ENCODE measurements at places on chromosomes 16 and 17. TPM values are rescaled to one million over a fixed set of nuclear protein-coding genes. Genes with fewer than 3 reads are reported as not detected.

C16orf90 gene
- total RNA-seq: not detected

MYCBPAP gene
- 1.3 TPM for total RNA-seq

GRCh38 chr16:77986011-77986740 is 36.2 kb upstream of the CLEC3A start:
- H3K27ac ChIP-seq: no peak overlapping the region
- DNase-seq: no peak

DNA sequence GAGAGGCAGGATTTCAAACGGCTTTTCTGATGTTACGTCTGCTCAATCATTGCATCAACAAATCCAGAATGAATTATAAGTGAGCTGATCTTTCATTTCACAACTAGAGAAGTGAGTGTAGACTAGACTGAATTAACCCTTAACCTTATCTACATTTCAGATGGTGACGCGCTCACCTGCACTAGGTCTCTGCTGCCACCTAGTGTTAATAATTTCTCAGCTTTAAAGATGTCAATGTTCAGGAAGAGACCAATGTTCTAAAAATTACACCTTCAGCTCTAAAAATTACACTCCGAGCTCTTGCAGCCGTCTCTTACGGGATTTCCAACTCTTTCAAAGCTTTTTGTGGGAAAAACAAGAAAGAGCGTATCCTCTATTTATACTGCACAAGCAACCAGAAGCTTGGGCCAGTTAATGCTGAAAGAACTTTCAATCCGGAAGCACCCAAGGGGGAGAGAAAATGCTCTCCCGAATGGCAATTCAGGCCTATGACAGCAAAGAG is 88.2 kb upstream of the FA2H start:
- H3K27me3 ChIP-seq: no peaks in the 10 kb centered on the region
- no peaks in the 10 kb centered on the region for H3K4me1 ChIP-seq
- no peaks in the 10 kb centered on the region for H3K36me3 ChIP-seq
- no peak overlapping the region for H3K4me3 ChIP-seq
- no peak for DNase-seq
- no peak overlapping the region for H3K27ac ChIP-seq

GRCh38 chr16:31390504-31391041 is 2.6 kb upstream of the ITGAD start:
- H3K27me3 ChIP-seq: no peaks in the 10 kb centered on the region
- H3K36me3 ChIP-seq: no peaks in the 10 kb centered on the region
- no peak overlapping the region for H3K27ac ChIP-seq
- no peak overlapping the region for H3K4me3 ChIP-seq
- H3K4me1 ChIP-seq: no peaks in the 10 kb centered on the region
- DNase-seq: no peak

DNA sequence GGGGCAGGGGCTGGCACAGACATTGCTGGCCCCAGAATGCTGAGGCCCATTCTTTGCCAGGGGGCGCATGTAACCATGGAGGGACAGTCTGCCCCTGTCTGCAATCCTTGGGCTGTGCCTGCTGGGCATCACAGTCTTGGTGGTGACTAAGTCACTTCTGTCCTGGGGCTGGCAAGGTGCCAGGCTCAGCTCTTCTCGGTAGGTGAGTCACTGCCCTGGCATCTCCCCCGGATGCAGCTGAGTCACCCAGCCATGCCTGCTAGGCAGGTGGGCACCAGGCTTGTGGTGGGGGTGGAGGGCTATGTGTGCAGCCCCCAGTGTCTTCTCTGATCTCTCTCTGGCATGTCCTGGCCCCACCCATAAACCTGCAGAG is 5.6 kb downstream of the RARA start:
- H3K27ac ChIP-seq: peak overlapping the region; percentile 97
- H3K36me3 ChIP-seq: no peaks in the 10 kb centered on the region
- H3K4me3 ChIP-seq: no peak overlapping the region
- H3K27me3 ChIP-seq: no peaks in the 10 kb centered on the region
- H3K4me1 ChIP-seq: peaks cover 38% of the 10 kb centered on the region

DNA sequence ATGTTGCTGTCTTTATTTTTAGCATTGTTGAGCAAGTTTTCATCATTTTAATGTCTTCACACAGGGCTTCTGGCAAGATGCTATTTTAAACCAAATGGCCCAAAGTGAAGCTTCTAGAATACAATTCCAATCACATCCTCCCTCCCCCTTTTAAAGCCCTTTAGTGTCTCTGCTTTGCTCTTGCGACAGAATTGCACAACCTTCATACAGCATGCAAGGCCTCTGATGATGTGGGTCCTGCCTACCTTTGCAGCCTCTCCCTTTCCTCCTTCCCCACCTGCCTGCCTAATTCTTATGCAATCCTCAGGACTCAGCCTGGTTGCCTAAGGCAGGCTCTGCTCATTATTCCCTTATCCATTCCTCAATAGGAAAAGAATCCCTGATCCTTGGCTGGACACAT is 381.7 kb downstream of the SLC39A11 start:
- H3K4me3 ChIP-seq: no peak overlapping the region
- no peak for DNase-seq
- no peaks in the 10 kb centered on the region for H3K4me1 ChIP-seq
- H3K27me3 ChIP-seq: no peaks in the 10 kb centered on the region
- H3K27ac ChIP-seq: no peak overlapping the region
- no peaks in the 10 kb centered on the region for H3K36me3 ChIP-seq

- H3K27me3 ChIP-seq: no peaks in the 10 kb centered on the region
- H3K4me1 ChIP-seq: peaks cover 11% of the 10 kb centered on the region
- no peak overlapping the region for H3K27ac ChIP-seq
- DNase-seq: no peak
Observed at GRCh38 chr17:31533546-31534155, 142.2 kb downstream of the RAB11FIP4 start.

SPATA32 gene
- total RNA-seq: 0.44 TPM

KRT25 gene
- total RNA-seq: not detected

TEFM gene
- total RNA-seq: 5.1 TPM

AIPL1 gene
- not detected for total RNA-seq

MEIOC gene
- total RNA-seq: not detected

GRCh38 chr17:65417406-65418221 is 143.8 kb downstream of the AXIN2 start:
- no peaks in the 10 kb centered on the region for H3K4me1 ChIP-seq
- no peaks in the 10 kb centered on the region for H3K36me3 ChIP-seq
- no peak overlapping the region for H3K27ac ChIP-seq

DNA sequence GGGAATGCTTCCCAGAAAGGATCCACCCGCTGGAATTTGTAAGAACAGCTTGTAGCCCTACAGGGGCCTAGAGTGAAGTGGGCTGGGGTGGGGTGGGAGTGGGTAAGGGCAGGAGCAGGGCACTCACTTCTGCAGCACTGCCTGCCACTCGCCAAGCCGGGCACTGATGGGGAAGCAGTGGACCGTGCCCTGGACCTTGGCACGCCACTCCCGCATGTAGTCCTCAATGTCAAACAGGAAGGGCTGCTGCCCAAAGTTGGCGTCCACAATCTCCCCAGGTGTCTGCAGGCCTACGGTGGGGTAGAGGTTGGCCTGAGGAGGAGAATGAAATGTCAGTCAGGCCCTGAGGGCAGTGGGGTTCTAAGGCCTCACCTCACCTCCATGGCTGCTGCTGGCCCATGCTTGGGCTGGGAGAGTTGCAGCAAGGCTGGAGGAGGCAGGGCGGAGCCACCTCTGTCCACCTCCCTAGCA is 15.7 kb upstream of the GFOD2 start:
- no peaks in the 10 kb centered on the region for H3K36me3 ChIP-seq
- H3K4me3 ChIP-seq: no peak overlapping the region
- H3K4me1 ChIP-seq: no peaks in the 10 kb centered on the region
- H3K27ac ChIP-seq: no peak overlapping the region
- H3K27me3 ChIP-seq: no peaks in the 10 kb centered on the region
- DNase-seq: no peak

RAMP2 gene
- total RNA-seq: 17.9 TPM

GRCh38 chr17:45718791-45719190 is 65.3 kb upstream of the CRHR1 start:
- H3K27me3 ChIP-seq: no peaks in the 10 kb centered on the region
- H3K4me1 ChIP-seq: no peaks in the 10 kb centered on the region
- no peak overlapping the region for H3K27ac ChIP-seq
- no peak overlapping the region for H3K4me3 ChIP-seq
- no peak for DNase-seq

HMOX2 gene
- total RNA-seq: 53.6 TPM

- no peak overlapping the region for H3K4me3 ChIP-seq
- H3K27ac ChIP-seq: no peak overlapping the region
- no peaks in the 10 kb centered on the region for H3K36me3 ChIP-seq
- H3K27me3 ChIP-seq: no peaks in the 10 kb centered on the region
Observed at GRCh38 chr17:42392692-42393415, 4.6 kb upstream of the STAT3 start.

GRCh38 chr17:66032082-66032712 is 159.7 kb downstream of the CEP112 start:
- H3K27ac ChIP-seq: no peak overlapping the region
- DNase-seq: no peak

- no peaks in the 10 kb centered on the region for H3K36me3 ChIP-seq
- no peak overlapping the region for H3K4me3 ChIP-seq
- no peak overlapping the region for H3K27ac ChIP-seq
Observed at GRCh38 chr16:2717383-2718263, 2.4 kb downstream of the PRSS27 start.

DNA sequence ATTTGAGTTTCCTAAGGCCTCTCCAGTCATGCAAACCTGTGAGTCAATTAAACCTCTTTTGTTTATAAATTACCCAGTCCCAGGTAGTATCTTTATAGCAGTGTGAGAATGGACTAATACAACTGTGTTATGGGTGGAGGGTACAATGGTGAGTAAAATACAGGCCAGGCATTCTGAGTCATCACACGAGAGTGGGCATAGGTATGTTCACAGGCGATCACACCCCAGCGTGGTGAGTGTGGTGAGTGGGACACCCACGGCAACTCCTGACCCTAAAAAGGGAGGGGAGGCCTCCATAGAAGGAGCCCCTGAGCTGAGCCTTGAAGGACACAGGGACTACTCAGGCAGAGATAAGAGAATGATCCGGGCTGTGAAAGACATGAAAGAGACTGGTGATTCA is 22.6 kb upstream of the MAPT start:
- no peak for DNase-seq
- no peak overlapping the region for H3K27ac ChIP-seq
- H3K4me1 ChIP-seq: no peaks in the 10 kb centered on the region
- no peak overlapping the region for H3K4me3 ChIP-seq
- H3K27me3 ChIP-seq: peaks cover 3% of the 10 kb centered on the region
- H3K36me3 ChIP-seq: no peaks in the 10 kb centered on the region

NPIPB13 gene
- 14.0 TPM for total RNA-seq

GRCh38 chr17:35895636-35896587 is 15.8 kb upstream of the CCL5 start:
- H3K27ac ChIP-seq: no peak overlapping the region
- H3K4me3 ChIP-seq: no peak overlapping the region
- no peaks in the 10 kb centered on the region for H3K27me3 ChIP-seq
- no peak for DNase-seq
- no peaks in the 10 kb centered on the region for H3K36me3 ChIP-seq

DNA sequence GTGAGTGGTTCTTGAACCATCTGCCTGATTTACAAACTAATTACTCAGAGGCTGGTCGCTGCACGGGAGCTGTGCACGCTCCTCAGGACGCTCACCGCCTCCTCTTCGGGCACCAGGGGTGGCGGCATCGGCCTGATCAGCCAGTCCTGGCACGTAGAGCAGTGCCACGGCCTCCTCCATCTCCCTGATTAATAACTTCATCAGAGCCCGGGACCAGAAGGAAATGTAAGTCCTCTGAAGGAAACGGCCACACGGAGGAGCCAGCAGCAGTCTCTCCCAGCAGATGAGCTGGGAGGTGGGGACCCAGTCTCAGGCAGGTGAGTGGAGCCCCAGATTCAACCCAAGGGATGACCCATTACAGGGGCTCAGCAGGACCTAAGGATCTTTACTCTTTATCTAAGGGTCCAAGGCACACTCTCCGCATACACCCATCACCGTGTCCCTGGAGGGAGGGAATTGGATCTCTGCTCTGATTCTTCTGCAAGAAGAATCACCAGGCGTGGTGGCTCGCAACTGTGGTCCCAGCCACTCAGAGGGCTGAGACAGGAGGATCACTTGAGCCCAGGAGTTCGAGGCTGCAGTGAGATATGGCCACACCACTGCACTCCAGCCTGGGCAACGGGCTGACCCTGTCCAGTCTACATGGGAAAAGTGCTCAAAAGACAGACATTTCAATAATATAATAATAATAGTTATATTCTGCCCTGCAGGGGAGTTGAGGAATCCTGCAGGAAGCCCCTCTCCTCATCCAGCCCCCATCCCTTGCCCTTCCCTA is 366.5 kb downstream of the SEC14L1 start:
- no peak for DNase-seq
- no peaks in the 10 kb centered on the region for H3K4me1 ChIP-seq
- no peak overlapping the region for H3K4me3 ChIP-seq

DNA sequence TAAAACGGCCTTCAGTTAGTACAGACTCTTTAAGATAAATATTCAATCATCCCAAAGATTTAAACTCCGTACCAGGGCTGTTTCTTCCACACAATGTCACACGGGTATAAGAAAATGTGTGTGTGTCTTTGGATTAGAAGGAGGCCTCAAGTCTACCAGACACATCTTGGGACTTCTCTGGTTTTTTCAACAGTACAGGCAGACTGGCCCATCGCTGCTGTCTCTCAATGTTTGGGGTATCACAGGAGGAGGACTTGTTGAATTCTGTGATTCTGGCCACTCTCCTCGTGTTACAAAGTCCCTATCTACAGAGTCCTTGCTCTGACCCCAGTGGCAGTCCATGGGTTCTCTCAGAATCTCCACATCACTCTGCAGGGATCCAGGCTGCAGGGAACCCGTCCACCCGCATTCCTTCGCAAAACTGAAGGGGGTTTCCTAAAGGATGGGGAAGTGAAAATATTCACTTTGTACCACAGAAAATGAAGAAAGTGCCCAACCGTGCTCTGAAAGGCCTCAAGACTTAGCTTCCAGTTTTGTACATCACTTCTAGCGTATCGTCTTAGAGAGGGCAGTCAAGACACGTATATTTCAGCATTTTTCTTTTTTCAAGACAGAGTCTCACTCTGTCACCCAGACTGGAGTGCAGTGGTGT is 373.2 kb downstream of the NPIPA8 start:
- DNase-seq: no peak
- H3K4me3 ChIP-seq: no peak overlapping the region
- H3K27ac ChIP-seq: peak overlapping the region; percentile 25

- H3K27ac ChIP-seq: no peak overlapping the region
- no peak for DNase-seq
- no peak overlapping the region for H3K4me3 ChIP-seq
- H3K36me3 ChIP-seq: no peaks in the 10 kb centered on the region
- H3K4me1 ChIP-seq: no peaks in the 10 kb centered on the region
Observed at GRCh38 chr16:27907457-27907972, 156.0 kb downstream of the GSG1L start.

C17orf107 gene
- 10.5 TPM for total RNA-seq

- H3K4me1 ChIP-seq: no peaks in the 10 kb centered on the region
Observed at GRCh38 chr17:50847566-50847965, 12.2 kb downstream of the WFIKKN2 start.

DNAAF8 gene
- 1.8 TPM for total RNA-seq

DNA sequence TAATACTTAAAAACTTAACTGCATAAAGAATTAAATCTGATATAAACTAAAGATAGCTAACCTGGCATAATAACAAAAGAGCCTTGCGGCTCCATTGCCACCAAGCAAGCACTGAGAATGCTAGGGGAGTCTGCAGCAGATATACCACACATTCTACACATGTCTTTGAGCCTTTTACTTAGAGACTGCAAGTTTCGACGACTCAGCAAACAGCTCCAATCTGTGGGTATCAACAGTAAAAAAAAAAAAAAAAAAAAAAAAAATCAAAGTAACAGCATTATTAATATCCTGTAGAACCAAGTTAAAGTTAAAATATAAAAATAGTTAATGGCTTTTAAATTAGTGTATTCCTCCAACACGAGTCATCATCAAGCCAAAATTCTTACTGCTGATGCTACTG is 27.8 kb upstream of the INTS2 start:
- no peak overlapping the region for H3K4me3 ChIP-seq
- H3K27me3 ChIP-seq: no peaks in the 10 kb centered on the region
- DNase-seq: no peak
- no peak overlapping the region for H3K27ac ChIP-seq
- no peaks in the 10 kb centered on the region for H3K4me1 ChIP-seq

Measured in breast epithelium (tissue), 4 donors.